ENCODE measurements at places on chromosomes 7 and 10.

DNA sequence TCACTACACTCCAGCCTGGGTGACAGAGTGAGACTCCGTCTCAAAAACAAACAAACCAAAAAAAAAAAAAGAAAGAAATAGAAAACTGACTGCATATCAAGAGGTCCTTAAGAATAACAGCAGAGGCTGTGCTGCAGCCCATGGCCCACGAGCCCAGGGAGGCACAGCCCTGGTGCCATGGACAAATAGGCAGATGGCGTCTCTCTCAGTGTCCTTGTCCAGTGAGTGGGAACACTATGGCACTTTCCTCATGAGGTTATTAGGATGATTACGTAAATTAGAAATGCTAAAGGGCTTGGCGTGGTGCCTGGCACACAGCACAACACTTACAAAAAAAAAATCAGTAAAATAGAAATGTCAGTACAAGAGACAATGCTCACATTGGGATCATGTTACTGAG lies 33.4 kb upstream of the PFKP start:
- DNase-seq, result no peak

- no peak for DNase-seq
These were observed 1.3 kb downstream of the SPRN start for GRCh38 chr10:133422807-133423771.

DNA sequence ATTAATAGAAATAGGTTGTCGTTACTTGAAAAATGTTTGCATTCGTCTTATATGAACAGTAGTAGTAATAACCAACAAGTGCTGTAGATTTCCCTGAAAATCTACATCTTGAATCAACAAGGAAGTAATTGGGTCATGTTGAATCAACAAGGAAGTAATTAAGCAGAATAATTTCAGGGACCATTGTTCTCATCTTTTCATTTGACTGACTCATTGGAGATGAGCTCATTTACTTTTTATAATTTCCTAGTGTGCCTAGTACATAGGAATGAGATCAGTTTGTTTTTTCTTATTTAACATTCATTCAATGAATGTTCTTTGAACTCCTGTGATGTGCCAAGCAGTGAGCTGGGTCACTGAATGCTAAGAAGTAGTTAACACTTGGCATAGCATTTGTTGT lies 8.2 kb downstream of the CLDN12 start:
- DNase-seq, result no peak

GRCh38 chr7:114901771-114902170 lies 20.1 kb upstream of the MDFIC start:
- no peak for DNase-seq

- DNase-seq, result no peak
These were observed 30.9 kb downstream of the HDAC9 start for GRCh38 chr7:18526368-18526878.

DNA sequence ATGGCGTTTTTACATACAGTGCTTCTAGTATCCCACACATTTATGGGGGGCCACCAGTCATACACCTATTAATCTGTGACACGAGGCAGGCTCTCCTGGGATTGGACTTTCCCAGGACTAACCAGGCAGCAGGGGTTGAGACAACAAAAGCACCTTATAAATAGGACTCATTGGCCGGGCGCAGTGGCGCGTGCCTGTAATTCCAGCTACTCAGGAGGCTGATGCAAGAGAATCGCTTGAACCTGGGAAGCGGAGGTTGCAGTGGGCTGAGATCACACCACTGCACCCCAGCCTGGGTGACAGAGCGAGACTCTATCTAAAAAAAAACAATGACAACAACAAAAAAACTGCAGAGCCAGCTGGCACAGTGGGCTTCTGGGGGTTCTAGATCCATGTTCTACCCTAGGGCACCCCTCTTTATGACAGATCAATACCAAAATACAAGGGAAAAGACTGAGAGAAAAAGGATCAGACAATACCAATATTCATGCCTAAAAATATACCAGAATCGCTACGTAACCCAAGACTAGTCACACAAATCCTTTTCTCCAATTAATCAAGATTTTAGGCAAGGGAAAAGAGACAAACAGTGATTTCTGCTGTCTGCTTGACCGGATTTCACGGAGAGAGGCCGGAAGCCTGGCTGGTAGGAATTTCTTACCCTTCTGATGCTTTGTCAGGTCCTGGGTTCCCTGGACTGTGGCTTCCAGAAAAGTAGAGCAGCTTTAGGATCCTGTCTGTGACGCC lies 98.4 kb upstream of the CCNY start:
- DNase-seq, result no peak

GRCh38 chr10:22436526-22436892 lies 91.2 kb downstream of the SPAG6 start:
- DNase-seq, result no peak

DNA sequence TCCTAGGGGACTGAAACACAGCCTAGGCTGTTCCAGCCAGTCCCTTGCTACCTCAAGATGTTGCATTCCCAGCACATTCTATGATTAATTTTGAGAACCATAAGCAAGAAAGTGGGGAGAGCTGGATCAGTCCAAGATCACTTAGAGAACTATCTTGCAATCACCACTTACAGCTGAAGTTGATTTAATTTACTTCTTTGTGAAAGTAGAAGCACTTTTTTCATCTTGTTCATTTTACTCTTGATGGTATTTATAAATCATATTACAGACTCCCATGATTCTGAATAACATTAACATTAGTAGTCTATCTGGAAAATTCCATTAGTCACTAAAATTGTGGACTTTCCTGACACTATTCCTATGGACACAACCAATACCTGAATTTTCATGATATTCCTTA lies 118.5 kb downstream of the ETV1 start:
- no peak for DNase-seq
